SW 1271 (cell line): ENCODE measurements at places on chromosomes 6 and 20.

DNA sequence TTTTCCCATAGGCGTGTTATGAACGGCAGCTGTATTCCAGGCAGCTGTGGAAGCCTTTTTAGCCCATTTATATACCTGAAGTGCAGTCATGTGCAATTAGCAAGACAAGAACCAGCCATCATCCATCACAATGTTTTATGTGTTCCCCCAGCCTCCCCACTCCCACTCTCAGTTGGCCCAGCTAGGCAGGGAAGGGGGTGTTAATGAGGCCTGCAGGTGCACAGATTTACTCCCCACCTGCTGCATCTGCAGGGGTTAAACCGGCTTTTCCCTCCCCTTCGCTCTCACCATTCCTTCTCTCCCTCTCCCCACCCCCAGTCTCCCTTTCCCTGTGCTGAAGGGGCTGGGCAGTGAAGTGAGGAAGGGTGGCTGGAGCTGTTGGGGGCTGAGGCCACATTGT lies 149.8 kb upstream of the AKAP12 start:
- no peak for DNase-seq

DNA sequence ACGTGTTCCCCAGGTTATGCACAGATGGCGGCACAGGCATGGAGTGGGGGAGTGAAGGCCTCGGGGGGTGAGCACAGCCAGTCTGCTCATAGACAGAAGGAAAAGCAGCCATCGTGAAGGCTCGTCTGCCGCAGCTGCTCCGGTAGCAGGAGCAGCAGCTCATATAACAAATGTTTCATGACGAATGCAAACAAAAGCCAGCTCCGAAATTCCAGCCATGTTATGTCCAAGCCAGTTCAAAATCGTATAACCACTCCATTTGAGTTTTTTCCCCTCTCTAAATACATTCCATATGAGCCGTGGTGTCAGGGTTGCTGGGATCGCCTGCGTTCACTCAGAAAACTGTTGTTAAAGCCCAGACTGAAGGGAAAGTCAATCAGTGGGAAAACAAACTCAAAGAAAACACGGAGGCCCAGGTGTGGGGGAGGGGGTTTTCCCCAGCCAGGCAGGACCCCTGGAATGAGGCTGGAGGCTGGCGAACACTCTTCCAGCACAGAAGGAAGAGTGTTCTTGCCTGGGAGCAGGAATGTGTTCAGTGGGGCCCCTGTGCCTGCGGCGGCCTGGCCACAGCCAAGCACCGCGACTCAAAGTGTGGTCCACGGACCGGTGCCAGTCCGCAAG lies 280.4 kb upstream of the TAB2 start:
- DNase-seq: no peak

DNA sequence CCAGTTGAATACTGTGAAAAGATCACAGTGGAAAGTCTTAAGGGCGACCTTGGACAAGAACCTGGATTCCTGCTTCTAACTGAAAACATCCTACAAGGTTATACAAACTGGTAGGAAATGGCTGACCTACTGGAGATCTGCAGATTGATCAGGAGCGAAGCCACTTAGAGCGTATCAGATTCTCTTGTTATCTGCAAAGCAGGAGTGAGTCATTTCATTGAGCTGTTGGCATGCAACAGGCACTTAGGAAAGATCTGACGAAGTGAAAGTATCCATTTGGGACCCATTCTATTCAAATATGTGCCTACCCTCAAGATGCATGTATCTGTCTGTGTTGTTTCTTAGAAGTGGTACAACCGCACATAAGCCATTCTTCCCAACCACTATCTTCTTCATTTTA lies 131.2 kb upstream of the RIN2 start:
- DNase-seq: no peak

- DNase-seq: no peak
Measured at GRCh38 chr6:37485291-37485702, 14.4 kb downstream of the CCDC167 start.

GRCh38 chr6:13163161-13163944 lies 165.0 kb downstream of the TBC1D7 start:
- DNase-seq: no peak
